ENCODE measurements at places on chromosomes 6 and 20. TPM values are rescaled to one million over a fixed set of nuclear protein-coding genes. Genes with fewer than 3 reads are reported as not detected.

DNA sequence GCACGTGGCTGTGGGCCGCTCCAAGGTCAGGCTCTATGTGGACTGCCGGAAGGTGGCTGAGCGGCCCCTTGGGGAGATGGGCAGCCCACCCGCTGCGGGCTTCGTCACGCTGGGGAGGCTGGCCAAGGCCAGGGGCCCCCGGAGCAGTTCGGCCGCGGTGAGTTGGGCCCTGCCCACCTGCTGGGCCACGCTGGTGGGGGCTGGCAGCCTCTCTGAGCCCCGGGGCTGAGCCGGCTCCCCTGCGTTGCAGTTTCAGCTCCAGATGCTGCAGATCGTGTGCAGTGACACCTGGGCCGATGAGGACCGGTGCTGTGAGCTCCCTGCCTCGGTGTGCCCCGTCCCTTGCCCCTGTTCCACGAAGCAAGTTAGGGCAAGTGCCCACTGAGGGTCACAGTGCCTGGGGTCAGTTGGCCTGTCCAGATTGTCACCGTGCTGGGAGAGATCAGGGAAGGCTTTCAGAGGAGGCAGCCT lies 27.1 kb downstream of the COL20A1 start:
- DNase-seq: no peak

GRCh38 chr6:159312206-159312605 lies 143.0 kb downstream of the FNDC1 start:
- DNase-seq: no peak

The CLVS2 gene
- not detected for total RNA-seq

The ZC3H12D gene
- 6.0 TPM for total RNA-seq

The CD40 gene
- 0.94 TPM for total RNA-seq

The FILIP1 gene
- total RNA-seq: not detected

The EFCAB8 gene
- 1.5 TPM for total RNA-seq

- DNase-seq: no peak
These were observed 291.8 kb upstream of the FOXQ1 start for GRCh38 chr6:1020133-1020532.

- DNase-seq: peak; percentile 70
These were observed 112.6 kb upstream of the RALGAPA2 start for GRCh38 chr20:20824924-20825584.

- peak; percentile 70 for DNase-seq
These were observed 76.7 kb downstream of the PREX1 start for GRCh38 chr20:48750941-48751635.
